ENCODE measurements at places on chromosomes 16 and 17. TPM values are rescaled to one million over a fixed set of nuclear protein-coding genes. Genes with fewer than 3 reads are reported as not detected.

DNA sequence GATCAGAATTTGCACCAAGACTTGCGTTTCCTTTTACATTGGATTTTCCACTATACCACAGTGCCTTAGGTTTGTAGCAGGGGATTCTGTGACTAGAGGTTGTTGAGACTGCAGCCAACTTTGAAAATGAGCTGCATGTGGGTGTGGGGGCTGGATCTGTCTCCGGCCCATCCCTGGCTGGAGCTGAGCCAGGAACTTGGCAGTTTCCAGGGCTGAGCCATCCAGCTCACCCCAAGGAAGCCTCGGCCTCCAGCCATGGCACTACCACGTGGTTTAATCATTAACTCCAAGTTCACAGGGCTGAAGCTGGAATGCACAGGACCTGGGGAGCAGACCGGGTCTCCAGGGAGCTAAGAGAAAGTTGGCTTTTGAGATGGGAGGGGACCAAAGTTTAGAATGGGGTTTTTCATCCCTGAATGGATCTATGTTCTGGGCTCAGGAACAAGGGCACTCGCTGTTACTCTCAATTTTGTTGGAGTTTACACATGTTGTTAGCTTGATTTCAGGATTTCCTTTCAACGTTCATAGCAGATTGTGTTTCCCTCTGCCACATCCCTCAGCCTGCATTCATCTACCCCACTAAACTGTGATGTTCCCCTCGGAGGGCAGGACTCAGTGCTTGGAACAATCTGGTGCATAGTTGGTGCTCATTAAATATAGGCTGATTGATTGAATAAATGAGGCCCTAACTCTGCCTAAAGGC, 42.3 kb upstream of the HNF1B start:
- H3K4me1 ChIP-seq, result no peaks in the 10 kb centered on the region
- no peak for DNase-seq
- H3K4me3 ChIP-seq, result no peak overlapping the region
- no peaks in the 10 kb centered on the region for H3K36me3 ChIP-seq
- H3K27me3 ChIP-seq, result no peaks in the 10 kb centered on the region

FOXF1 gene
- total RNA-seq, result 16.6 TPM

DNA sequence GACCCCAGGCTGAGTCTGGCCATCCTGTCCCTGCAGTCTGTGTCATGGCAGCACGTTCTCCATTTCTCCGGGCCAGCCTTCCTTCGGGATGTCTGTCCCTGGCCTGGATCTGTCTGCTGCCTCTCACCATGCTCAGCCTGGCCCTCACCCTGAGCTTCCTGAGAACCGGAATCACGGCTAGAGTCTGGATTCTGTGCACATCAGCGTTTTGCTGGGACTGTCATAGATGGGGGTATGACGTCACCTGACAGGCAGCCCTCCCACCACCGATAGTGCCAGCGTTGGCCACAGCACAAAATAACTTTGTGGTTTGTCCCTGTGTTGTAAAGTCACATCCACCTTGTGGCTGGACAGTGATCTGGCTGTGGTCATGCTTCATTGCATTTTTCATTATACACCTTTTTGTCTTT, 59.2 kb downstream of the B9D1 start:
- H3K36me3 ChIP-seq, result no peaks in the 10 kb centered on the region
- DNase-seq, result no peak
- H3K4me1 ChIP-seq, result peaks cover 70% of the 10 kb centered on the region
- no peaks in the 10 kb centered on the region for H3K27me3 ChIP-seq
- H3K4me3 ChIP-seq, result no peak overlapping the region

HSF5 gene
- total RNA-seq, result 0.07 TPM

- peaks cover 19% of the 10 kb centered on the region for H3K36me3 ChIP-seq
- H3K27ac ChIP-seq, result no peak overlapping the region
- H3K4me1 ChIP-seq, result peaks cover 6% of the 10 kb centered on the region
- DNase-seq, result no peak
- no peaks in the 10 kb centered on the region for H3K27me3 ChIP-seq
These were observed 5.9 kb downstream of the AXIN1 start for GRCh38 chr16:346587-346986.

- no peaks in the 10 kb centered on the region for H3K27me3 ChIP-seq
- DNase-seq, result no peak
- no peak overlapping the region for H3K27ac ChIP-seq
- no peaks in the 10 kb centered on the region for H3K36me3 ChIP-seq
These were observed 116.5 kb upstream of the AXIN2 start for GRCh38 chr17:65677932-65678331.

- H3K27ac ChIP-seq, result peak overlapping the region; percentile 23
- peak overlapping the region; percentile 49 for H3K4me3 ChIP-seq
- peaks cover 21% of the 10 kb centered on the region for H3K4me1 ChIP-seq
- no peak for DNase-seq
- H3K36me3 ChIP-seq, result peaks cover 2% of the 10 kb centered on the region
- H3K27me3 ChIP-seq, result no peaks in the 10 kb centered on the region
These were observed 593 bp upstream of the WDR45B start for GRCh38 chr17:82648742-82649331.

GRCh38 chr17:49365667-49366066, 3.6 kb upstream of the ZNF652 start:
- peaks cover 14% of the 10 kb centered on the region for H3K4me1 ChIP-seq
- no peak overlapping the region for H3K27ac ChIP-seq
- no peak for DNase-seq
- no peaks in the 10 kb centered on the region for H3K27me3 ChIP-seq
- H3K4me3 ChIP-seq, result no peak overlapping the region

- no peaks in the 10 kb centered on the region for H3K36me3 ChIP-seq
- no peak overlapping the region for H3K4me3 ChIP-seq
- H3K4me1 ChIP-seq, result no peaks in the 10 kb centered on the region
These were observed 86.1 kb upstream of the HSBP1 start for GRCh38 chr16:83721676-83722075.

GRCh38 chr16:84027625-84028024, 15.0 kb downstream of the SLC38A8 start:
- no peaks in the 10 kb centered on the region for H3K4me1 ChIP-seq
- no peak overlapping the region for H3K27ac ChIP-seq
- no peaks in the 10 kb centered on the region for H3K27me3 ChIP-seq
- H3K36me3 ChIP-seq, result no peaks in the 10 kb centered on the region

DNA sequence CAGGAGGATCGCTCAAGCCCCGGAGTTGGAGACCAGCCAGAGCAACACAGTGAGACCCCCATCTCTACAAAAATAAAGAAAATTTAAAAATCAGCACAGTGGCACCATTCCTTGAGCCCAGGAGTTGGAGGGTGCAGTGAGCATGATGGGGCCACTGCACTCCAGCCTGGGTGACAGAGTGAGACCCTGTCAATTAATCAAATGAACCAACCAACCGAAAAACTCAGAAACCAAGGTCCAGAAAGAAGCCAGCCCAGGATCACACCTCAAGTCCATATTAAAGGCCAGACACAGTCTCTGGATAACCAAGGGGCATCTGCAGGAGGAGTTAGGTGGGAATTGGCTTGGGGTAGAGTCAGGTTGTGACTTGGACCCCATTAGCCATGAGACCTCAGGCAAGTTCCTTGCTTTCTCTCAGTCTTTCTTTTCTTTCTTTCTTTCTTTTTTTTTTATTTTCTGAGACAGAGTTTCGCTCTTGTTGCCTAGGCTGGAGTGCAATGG, 2.4 kb downstream of the HSD17B1 start:
- no peaks in the 10 kb centered on the region for H3K27me3 ChIP-seq
- peak overlapping the region; percentile 94 for H3K27ac ChIP-seq
- H3K4me3 ChIP-seq, result peak overlapping the region; percentile 88
- H3K4me1 ChIP-seq, result peaks cover 17% of the 10 kb centered on the region
- no peaks in the 10 kb centered on the region for H3K36me3 ChIP-seq
- DNase-seq, result no peak

DNA sequence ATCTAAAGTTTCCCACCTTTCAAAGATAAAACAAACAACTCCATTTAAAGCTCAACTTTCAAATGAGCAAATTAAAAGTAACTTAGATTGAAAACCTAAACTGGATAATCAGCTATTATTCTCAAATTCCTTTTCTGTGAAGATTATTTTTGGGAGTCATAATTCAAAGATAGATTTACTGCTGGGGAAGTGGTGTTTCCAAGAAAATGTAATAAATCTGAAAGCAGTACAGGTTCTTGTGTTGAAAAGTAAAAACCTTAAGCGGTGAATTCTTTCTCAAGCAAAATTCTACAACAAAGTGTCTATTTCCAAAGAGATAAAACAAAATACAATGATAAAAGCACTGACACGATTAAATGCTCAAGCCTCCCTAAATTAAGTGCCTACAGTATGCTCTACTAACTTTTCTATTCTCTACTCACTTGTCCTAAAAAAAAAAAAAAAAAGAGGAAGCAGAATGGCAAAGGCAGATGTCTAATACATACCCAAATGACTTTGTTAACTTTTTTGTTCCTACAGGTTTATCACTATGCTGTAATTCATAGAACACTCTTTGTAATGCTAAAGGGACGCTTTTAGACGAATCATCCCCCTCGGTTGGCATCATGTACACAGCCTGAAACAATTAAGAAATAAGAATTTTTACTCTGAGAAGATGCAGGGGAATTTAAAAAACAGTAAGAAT, 34.5 kb downstream of the LITAFD start:
- H3K4me1 ChIP-seq, result no peaks in the 10 kb centered on the region
- no peaks in the 10 kb centered on the region for H3K27me3 ChIP-seq
- DNase-seq, result no peak
- no peak overlapping the region for H3K4me3 ChIP-seq

CBX2 gene
- 1.0 TPM for total RNA-seq

RCVRN gene
- 6.9 TPM for total RNA-seq

DNA sequence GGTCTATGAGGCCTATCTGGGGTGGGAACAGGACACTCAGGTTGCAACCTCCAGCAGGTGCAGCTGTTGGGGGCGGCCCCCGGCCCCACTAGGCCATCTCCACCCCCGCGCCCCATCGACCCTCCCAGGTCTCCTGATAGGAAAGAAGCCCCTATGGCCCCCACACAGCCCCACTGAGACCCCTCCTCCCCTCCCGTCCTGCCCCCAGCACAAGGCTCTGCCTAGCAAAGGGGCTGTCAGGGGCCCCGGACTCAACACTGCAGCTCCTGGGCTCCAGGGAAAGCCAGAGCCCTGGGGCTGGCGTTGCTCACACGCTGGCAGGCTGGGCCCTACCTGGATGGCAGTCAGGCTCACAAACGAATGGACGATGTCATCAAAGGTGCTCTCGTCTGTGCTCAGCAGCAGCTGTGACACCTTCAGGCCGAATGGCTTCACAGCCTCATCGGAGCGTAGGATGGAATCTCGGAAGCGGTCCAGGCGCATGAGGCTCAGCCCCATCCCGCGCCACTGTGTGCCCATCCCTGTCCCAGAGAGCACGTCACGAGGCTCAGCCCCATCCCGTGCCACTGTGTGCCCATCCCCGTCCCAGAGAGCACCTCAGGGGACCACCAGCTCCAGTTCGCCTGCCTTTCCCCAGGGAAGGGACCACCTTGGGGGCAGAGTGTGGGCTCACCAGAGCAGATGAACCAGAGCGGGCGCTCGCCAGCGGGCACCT, 7.3 kb downstream of the FASN start:
- peaks cover 97% of the 10 kb centered on the region for H3K36me3 ChIP-seq
- no peak overlapping the region for H3K27ac ChIP-seq
- no peak overlapping the region for H3K4me3 ChIP-seq
- DNase-seq, result no peak
- H3K4me1 ChIP-seq, result no peaks in the 10 kb centered on the region
- H3K27me3 ChIP-seq, result no peaks in the 10 kb centered on the region

DNA sequence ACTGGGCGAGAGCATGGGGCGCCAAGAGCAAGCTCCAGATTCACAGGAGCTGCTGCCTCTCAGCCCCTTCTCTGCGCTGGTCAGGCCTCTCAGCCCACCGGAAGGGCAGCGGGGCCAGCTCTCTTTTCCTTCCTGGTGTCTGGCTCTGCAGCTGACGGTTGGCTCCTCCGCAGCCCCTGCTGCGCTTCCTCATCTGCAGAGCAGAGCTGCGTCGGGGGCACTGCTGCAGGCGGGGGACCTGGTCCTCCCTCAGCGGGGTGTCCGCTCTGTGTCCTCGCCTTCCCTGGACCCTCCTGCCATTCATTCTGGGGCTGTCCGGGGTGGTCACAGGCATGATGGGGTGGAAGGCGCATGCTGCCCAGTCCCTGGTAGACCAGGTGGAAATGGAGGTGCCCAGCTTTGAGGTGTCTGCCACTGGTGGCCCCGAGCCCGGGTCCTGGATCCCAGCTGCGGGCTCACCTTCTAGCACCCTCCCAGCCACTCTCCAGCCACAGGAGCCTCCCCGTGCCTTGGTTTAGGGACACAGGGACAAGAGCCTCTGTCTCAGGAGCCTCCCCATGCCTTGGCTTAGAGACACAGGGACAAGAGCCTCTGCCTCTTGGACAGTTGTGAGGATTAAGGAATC, 84.8 kb downstream of the IRF8 start:
- no peaks in the 10 kb centered on the region for H3K36me3 ChIP-seq
- no peaks in the 10 kb centered on the region for H3K27me3 ChIP-seq
- H3K4me1 ChIP-seq, result peaks cover 14% of the 10 kb centered on the region
- no peak overlapping the region for H3K27ac ChIP-seq
- no peak overlapping the region for H3K4me3 ChIP-seq
- DNase-seq, result no peak

DNA sequence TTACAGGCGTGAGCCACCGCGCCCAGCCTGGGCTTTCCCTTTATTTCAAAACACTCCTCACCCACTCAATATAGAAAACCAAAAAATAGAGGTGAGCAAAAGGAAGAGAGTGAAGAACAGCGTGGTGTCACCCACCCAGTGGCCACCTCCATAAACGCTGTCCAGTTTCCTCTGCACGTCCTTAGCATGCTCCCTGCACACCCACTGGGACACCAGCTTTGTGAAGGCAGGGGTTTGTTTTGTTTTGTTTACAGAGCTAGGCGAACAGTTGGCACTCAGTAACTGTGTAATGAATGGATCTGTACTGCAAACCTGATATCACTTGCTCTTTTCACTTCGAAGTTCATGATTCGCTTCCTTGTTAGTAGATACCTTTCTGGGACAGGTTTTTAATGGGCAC, 73.0 kb downstream of the PRKCB start:
- H3K36me3 ChIP-seq, result no peaks in the 10 kb centered on the region
- DNase-seq, result no peak
- no peak overlapping the region for H3K27ac ChIP-seq
- H3K4me1 ChIP-seq, result no peaks in the 10 kb centered on the region

DNA sequence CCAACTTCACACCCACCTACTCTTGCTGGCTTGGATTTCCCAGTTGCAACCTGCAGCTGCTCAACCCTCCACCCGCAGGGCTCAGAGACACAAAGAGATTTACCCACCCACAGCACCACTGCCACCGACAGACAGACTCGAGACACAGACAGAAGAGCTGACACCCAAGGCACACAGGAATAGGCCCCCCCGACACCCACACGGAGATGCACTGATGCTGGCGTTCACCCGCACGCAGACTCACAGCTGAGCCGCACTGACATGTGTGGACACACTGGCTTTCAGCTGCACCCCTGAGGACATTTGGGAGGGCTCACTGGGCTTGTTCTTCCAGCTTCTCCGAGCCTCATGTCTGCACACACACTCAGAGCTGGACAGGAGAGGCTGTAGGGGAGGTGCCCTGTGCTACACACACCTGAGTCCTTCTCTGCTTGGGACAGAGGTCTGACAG, 8.2 kb downstream of the STX1B start:
- no peak overlapping the region for H3K27ac ChIP-seq
- no peak overlapping the region for H3K4me3 ChIP-seq
- H3K27me3 ChIP-seq, result no peaks in the 10 kb centered on the region
- no peak for DNase-seq

- peaks cover 54% of the 10 kb centered on the region for H3K4me1 ChIP-seq
- H3K27me3 ChIP-seq, result no peaks in the 10 kb centered on the region
- H3K36me3 ChIP-seq, result no peaks in the 10 kb centered on the region
- peak; percentile 72 for DNase-seq
These were observed 23.2 kb downstream of the ITGB3 start for GRCh38 chr17:47276868-47277267.

GRCh38 chr17:9185688-9186284, 164.5 kb downstream of the NTN1 start:
- DNase-seq, result no peak
- no peak overlapping the region for H3K27ac ChIP-seq
- no peaks in the 10 kb centered on the region for H3K27me3 ChIP-seq
- no peaks in the 10 kb centered on the region for H3K4me1 ChIP-seq
- no peak overlapping the region for H3K4me3 ChIP-seq
- no peaks in the 10 kb centered on the region for H3K36me3 ChIP-seq

Data from upper lobe of left lung (tissue), 6 donors.